ENCODE measurements at places on chromosomes 7 and 10.

GRCh38 chr10:43261578-43262396 lies 5.1 kb downstream of the RASGEF1A start:
- no peak for DNase-seq

- DNase-seq: peak; percentile 32
Observed at GRCh38 chr7:39950473-39951225, 593 bp downstream of the CDK13 start.

DNA sequence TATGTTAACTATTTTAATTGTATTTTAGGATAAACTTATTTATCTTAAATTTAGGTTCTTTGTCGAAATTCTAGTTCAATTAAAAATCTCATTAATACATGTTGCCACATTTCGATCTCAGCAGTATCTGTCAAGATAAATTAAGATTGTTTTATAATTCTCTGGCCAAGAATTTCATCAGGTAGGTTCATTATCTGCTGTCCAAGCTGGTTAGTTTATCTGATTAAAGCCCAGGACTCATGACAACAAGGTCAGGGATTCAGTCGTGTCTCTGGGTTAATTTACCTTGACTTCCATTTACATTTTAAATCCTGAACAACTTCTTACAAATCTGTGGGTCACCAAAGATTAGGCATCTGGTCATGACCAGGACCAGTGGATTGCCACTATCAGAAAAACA lies 7.6 kb downstream of the STEAP4 start:
- no peak for DNase-seq

DNA sequence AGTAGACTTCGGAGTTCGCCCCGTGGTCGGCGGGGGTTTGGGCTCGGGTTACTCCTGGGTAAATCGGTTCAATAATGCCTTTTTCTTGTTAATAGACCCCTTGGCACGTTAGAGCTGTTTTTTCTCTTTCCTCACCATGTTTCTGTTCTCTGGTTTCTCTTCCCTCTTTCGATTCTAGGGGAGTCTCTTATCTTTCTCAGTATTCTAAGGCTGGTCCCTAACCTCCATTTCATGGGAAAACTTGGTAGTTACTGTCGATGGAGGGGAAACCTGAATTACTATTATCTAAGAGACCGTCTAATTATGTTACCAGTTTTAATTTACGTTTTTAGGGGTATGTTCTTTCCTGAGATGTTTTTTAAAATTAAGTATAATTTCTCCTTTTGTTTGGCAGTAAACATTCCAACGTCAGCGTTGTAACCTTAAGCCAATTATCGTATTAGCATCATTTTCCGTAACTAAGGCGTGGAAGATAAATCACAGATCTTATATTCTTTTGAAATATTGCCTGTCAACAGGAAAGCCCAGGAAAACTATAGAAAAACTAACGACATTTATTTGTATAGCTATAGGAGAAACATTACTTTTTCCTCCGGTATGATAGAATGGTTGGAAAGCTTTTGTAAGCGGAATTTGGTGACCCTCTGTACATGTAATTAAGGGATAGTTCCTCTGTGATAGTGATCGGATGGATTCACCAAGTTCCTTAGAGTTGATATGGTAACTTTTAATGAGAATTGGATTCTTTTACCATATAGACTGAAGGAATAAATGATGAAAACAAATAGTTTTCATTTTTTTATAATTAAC lies 847 bp downstream of the BTAF1 start:
- no peak for DNase-seq
